ENCODE measurements at places on chromosomes 6 and 20.

- no peak for DNase-seq
These were observed at the start of gene GLYATL3 for GRCh38 chr6:49499623-49500022. TSS of gene GLYATL3 (plus strand) at chr6:49499923. CDS start at chr6:49511991, 12,068 bp downstream.

DNA sequence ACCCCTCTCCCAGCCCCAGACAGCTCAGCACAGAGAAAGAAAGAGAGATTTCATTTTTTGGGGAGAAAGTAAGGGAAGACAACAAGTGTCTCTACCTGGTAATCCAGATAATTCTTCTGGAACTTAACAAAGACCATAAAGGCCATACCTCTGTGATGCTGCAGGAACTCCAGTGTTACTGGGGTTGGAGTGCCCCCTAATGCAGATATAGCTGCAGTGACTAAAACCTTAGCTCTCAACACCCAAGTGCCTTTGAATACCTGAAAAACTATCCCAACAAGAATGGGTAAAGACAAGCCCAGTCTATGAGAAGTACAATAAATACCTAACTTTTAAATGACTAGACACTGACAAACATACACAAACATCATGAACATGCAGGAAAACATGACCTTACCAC lies 365.3 kb upstream of the PTCHD4 start:
- DNase-seq: no peak

- no peak for DNase-seq
These were observed 11.6 kb downstream of the IGF2R start for GRCh38 chr6:159980474-159980873.

DNA sequence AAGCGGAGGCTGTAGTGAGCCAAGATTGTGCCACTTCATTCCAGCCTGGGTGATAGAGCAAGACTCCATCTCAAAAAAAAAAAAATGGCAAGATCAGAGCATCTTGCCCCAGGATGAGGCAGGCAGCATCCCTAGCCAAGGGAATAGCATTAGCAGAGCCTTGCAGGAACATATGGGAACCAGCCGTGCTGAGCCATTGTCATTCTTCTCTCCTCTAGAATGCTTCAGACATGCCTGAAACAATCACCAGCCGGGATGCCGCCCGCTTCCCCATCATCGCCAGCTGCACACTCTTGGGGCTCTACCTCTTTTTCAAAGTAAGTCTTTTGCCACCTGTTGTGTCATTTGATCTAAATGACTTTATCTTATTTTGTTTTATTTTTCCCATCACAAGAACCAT lies 13.0 kb downstream of the HM13 start:
- DNase-seq: no peak

GRCh38 chr6:85275338-85275985 lies 174.4 kb upstream of the NT5E start:
- DNase-seq: no peak

DNA sequence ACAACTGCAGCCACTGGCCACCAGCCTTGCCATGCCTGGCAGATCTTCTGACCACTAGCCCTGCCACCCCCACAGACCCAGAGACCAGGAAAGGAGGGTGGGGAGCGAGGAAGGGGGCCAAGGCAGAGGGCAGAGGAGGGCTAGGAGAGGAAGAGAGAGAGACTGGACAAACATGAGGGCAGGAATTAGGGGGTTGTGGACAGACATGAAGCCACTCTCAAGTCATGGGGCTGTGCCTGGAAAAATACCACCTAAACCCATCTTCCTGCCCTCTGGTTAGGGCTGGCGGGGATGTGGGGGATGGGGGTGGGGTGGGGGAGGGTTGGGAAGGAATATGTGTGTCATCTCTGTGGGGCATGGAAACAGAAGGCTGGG lies 1.4 kb upstream of the SLC29A1 start:
- no peak for DNase-seq

GRCh38 chr6:44489910-44490604 lies 102.6 kb downstream of the CDC5L start:
- no peak for DNase-seq

DNA sequence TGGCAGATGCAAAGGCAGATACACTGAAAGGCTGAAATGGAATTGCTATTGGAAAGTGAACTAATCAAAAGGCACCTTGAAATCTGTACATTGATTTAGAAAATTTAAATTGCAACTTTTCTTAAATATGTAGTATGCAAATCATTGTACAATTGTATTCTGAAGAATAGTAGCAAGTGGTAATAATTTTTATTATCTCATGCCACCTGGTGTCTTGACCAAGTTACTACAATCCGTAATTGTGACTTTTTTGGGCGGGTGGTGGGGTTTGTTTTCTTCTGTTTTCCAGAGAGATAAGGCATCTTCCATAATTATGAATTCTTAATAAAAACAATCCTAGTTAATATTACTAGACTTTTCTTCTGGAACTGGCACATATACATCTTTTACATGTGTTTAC lies 12.5 kb upstream of the BCKDHB start:
- DNase-seq: peak; percentile 21

DNA sequence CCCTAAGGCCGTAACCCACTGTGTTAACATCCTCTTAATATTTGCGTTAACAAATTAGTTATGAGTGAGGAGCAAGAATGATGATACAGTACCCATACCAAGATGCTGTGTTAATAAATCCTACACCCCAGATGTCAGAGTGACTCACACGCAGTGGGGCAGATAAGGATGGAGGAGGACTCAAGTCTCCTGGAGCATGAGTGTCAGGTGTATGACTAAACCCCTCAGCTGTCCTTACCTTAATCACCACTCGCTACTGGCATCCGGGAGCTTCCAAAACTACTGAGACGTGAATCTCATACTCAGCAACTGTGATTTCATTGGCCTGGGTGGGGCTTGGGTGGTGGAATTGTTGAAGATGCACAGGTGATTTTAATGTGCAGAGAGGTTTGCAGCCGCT lies 131.3 kb upstream of the MTHFD1L start:
- no peak for DNase-seq

DNA sequence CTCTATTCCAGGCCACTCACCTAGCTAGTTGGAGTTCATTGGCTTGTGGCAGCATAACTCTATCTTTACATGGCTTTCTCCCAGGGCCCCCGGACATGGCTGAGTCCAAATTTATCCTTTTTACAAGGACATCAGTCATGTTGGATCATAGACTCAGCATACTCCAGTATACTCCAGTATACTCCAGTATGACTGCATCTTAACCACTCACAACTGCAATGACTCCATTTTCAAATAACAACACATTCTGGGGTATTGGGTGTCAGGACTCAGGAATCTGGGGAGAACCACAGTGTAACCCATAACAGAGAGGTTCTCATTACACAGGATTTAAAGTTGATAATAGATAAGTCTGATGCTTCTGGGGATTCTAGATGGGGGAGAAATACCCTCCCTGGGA lies 53.8 kb upstream of the TSHZ2 start:
- DNase-seq: no peak

GRCh38 chr20:30963591-30963990 lies 293.9 kb upstream of the DEFB115 start:
- DNase-seq: no peak

- no peak for DNase-seq
These were observed 737.0 kb upstream of the ADGRB3 start for GRCh38 chr6:67897998-67898607.

DNA sequence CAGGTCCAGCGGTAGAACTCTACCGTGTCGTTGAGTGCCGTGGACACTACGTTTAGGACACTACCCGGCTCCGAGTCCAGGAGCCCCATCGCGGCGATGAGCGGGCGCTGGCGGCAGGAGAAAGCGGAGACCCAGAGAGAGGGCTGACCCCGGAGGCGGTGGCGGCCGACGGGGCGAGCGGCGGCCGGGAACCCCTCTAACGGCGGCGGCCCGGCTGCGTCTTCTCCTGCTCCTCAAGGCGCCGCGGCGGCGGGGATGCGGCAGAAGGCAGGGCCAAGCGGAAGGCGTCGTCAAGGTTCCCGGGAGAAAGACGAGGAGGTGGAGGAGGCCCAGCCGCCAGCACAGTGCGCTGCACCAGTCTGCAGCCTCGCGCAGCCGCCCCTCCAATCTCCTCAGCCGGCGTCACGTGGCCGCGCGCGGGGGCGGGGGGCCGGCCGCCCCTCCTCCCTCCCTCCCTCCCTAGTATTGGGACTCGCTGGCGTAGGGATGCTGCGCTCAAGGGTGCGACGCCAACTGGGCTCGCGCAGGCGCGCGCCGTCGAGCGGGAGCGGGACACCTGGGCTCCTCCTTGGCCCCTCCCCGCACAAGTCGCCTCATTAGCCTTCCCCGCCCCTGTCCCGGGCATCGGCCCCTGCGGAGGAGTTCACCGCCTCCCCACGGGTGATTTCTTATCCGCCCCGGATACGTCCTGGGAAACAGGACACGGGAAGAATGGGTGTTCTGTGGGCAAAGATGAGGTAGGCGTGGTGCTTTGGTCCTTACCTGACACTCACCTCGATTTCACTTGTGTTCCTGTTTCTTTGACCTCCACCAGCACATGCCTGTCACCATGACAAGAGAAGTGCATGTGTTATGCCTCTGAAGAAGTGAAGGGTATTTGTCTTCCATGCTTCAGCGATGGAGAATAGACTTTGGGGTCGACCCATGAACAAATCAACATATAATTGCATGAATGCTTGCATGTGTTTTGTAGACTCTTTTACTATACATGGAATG lies at the start of gene ELOVL4:
ELOVL4 (minus strand) TSS at position 363 of the 996 bp plus-strand sequence; CDS start at position 89, 274 bp downstream.
- DNase-seq: peak; percentile 58

- DNase-seq: no peak
These were observed 40.3 kb downstream of the STX11 start for GRCh38 chr6:144190593-144190992.

DNA sequence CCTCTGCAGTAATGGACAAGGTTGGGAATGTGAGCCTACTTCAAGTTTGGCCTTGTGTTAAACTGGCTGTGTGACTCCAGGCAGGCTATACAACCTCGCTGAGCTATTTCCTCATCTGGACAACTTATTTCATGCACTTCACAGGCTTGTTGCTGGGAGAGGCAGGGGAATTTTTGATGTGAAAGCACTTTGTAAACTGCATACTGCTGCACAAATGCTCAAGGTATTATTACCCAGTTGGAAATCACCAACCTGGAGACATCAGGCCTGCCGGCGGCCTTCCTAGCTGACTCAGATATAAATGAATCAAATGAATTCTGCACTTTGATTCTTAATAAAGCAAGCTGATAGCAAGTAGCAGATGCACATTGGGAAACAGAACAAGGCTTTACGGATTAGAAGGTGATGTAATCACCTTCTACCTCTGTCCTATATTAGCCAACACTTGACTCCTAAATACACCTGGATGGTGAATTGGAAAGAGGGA lies 10.1 kb downstream of the JARID2 start:
- DNase-seq: no peak

- no peak for DNase-seq
These were observed 1.6 kb upstream of the FOXA2 start for GRCh38 chr20:22585786-22586493.

GRCh38 chr6:121748376-121748775 lies 312.9 kb downstream of the GJA1 start:
- DNase-seq: no peak

GRCh38 chr6:107809966-107810365 lies 14.1 kb downstream of the SCML4 start:
- no peak for DNase-seq

- DNase-seq: no peak
These were observed 55.9 kb downstream of the KCNQ5 start for GRCh38 chr6:72677740-72678139.

DNA sequence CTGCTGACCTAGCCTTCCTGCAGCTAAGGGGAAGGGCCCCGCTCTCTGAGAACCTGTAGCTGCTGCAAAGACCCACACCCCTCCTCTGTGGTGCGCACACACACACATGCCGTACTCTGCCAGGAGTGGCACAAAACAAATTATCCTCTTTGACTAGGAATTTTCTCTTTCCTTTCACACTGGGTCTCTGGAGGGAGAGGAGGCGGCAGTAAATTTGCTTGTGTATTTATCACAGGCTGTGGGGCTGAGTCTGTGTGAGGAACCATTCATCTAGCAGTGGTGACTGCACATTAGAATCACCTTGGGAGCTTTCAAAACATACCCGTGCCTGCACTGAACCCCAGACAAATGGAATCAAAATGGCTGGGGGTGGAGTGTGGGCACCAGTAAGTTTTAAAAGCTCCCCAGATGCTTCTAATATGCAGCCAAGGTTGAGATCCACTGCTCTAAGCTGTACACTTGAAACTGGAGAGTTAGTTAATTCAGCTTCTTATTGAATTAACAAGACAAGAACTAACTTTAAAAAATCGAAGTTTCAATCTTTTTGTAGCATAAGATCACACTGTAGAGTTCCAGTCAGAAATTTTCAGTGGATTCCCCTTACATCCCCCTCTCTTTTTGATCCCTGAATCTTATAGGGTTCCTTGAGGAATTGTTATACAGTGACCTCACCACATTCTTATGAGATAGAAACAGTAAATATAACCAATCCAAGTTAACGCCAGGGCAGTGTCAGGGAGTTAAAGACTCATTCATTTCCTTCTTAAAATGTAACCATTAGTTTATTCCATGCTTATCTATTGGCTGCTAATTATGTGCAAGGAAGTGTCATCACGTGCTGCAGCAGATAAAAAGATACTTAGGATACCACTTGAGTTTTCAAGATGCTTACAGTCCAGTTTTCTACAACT lies 29.8 kb upstream of the GMDS start:
- DNase-seq: no peak

DNA sequence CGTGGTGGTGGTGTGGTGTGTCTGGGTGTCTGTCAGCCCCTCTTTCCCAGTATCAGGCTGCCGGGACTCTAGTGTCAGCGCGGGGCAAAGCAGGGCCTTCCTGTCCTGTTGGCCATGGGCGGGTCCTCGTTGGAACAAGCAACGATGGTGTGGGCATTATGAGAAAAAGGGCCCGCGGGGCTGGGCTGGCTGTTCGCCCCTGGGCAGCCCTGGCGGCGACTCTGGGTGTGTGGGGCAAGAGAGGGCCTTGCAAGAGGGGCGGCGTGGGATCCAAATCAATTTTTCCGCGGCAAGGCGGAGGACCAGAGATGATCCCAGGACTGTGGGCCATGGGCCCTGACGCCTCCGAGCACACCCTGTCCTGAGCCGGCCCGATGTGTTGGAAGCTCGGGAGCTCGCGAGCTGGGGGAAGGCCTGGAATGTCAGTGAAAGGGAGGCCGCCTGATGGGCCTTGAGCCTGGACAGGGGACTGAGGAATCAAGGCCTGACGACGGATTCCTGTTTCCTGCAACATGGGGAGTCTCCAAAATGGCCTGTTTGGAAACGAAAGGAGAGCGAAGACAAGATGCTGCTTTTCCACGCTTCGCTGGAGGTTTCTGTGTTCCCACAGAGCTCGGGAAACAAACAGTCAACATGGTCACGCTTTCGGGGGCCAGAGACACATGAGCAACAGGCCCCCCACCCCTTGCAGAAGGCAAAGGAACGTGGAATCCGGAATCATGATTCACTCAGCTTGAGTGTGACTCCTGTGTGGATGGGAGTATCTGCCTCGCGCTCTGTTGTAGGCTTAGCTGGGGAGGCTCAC lies 364.7 kb upstream of the DEFB115 start:
- no peak for DNase-seq

All from CD4-positive, alpha-beta T cell treated with Interleukin-6 at 100 ng/mL for 8 hours (primary cell).